Hippocampal formation (tissue), 2 donors: ENCODE measurements at places on chromosomes 4 and X.

- DNase-seq, result no peak
Observed at GRCh38 chr4:26870576-26871262, 10.1 kb downstream of the STIM2 start.

DNA sequence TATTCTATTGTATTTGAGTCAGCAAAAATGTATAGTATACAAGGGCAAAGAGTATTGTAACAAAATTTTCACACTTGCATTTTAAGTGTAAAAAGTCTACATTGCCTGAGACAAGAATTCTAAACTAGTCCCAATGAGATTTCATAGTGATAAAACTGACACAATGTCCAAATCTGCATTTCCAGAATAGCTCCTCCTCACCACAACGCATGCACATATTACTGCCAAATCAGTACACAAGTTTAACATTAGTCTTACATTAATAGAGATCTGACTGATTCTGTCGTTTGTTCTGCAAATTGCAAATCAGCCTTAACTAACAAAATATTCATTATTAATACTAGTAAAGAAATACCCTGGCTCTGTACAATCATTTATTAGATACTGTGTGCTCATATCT lies 222.2 kb upstream of the NEIL3 start:
- no peak for DNase-seq

DNA sequence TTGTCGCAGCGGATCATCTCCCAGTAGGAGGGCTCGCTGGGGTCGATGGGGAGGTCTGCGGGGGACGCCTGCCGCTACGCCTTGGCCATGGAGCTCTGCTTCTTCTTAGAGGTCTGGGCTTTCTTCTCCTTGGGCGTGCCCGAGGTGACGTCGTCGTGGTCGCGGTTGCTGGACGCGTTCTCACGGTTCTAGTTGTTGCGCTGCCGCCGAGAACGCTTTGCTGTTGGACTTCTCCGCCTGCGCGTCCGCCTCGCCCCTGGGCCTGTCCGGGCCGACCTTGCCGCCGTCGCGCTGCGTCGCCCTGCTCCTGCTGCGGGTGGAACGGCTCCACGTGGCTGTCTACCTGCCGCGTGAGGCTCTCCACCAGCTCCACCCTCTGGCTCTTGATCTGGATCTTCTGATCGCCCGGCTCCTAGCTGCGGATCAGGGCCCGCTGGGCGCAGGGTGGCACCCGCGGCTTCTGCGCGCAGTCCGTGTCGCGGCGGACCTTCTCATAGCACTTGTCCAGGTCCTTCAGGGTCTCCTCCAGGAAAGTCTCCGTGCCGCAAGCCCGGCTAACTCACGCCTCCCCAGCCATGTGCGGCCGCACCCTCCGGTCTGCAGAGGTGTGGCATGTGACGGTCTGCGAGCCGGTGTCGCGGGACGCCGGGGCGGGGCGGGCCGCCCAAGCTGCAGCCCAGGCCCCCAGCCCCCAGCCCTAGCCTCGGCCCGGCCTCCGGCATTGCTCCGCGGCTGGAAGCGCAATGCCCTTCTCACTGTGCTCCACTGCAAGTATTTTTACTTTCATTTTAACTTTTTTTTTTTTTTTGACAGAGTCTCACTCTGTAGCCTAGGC lies 40.5 kb upstream of the OGT start:
- no peak for DNase-seq

DNA sequence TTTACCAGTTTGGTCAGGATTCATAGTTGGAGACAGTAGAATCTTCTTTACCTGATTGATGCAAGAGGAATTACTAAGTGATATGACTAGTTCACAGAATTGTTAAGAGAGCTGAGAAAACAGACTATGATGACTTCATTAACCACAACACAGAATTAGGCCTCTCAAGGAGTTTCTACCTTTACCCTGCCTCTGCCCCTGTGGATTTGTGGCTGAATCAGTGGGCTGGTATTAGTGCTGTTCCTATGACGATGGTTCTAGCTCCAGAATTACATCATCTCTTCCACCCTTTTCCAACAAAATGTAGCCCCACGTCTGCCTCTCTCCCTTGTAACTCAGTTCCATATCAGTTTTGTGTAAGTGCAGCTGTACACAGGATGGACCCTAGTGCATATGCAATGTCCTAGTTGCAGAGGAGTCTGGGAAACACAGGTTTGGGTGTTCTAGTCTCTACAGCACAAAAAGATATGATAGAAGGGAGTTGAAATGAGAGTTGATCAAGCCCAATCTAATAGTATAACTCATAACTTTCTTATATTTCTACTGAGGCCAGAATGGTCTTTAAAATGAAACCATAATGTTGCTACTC lies 99.3 kb downstream of the ANXA5 start:
- no peak for DNase-seq

GRCh38 chr4:93568758-93569157 lies 259.8 kb upstream of the ATOH1 start:
- DNase-seq, result no peak
